ENCODE measurements at places on chromosomes 12 and 14.

- DNase-seq = no peak
Measured at GRCh38 chr12:112439769-112440168, 21.0 kb downstream of the PTPN11 start.

GRCh38 chr12:100823963-100824362, 29.4 kb downstream of the ANO4 start:
- no peak for DNase-seq

DNA sequence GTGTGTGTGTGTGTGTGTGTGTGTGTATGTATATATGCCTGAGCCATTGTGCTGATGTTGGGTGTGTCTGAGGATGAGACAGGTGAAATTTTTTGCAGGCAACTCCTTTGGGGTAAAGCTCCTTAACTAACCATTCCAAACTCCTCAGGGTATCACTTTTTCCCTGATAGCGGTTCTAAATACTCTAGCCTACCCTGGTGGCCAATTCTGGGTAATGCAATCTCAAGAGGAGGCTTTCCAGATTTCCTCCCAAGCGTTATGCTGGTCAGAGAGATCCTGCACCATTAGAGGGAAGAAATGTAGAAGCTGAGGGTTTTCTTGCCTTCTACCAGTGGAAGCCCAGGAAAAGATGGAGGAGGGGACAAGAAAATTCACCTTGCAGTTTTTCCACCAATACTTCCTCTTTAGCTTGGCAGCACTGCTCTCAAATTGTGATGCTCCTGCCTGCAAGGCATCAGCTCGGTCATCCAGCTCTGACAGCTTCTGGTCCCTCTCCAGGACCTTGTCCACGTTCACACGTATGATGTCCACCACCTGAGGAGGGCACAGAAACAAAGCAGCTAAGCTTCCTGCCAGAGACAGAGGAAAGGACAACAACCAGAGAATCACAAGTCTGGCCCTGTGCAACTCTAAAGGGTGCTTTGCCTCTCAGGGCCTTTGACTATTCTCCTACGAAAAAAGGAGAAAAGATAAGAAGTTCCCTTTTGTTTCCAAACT, 4.9 kb downstream of the VAMP1 start:
- DNase-seq = peak; percentile 41

DNA sequence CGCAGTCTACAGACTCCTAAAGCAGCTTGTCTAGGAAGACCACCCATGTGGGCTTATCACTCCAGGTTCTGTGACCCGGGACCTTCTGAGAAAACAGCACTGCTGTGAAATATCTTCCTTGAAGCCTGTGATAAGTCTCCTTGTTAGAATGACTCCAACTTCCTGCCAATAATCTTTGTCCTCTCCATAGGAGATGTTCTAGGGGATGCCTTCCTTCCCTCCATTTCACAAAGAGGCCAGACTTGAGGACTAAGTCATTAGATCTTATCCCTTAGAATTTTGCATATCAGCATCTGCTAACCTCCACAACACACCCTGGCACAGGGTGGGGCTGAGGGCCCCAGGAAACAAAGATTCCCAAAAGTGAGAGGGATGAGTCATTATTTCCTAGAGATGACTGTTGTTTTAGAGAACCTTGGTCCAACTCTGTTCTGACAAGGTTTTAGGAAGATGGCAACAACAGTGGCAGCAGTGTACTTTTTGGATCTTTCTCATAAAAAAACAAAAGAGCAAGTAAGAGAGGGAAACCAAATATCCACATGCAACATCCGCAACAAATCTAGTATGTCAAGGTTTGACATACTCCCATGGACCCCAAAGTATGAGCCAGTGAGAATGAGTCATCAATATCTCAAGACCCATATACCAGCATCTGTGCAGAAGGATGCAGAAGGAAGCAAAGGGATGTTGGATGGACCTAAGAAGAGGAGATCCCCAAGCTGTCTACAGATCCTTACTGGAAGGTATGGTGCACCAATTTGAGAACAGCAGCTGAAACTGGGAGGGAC, 6.0 kb downstream of the LTB4R start:
- no peak for DNase-seq

DNA sequence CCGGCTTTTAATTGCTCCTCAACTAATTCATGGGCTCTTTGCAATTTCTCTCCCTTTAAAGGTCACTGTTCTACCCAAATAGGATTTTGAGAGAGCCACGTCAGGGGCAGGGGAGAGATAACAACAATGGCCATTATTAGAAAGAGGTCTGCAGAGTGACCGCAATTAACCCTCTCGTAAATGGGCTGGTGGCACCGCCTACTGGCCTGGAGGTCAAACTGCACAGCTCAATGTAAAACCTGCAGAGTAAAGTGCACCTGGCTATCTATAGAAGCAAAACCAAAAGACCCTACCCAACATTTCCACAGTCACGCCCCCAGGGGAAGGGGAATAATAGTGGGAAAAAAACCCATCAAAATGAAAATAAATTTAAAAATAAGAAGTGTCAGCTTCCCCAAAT, 21.6 kb upstream of the CLEC4E start:
- no peak for DNase-seq
